Psoas muscle (tissue), 8 donors: ENCODE measurements at places on chromosomes 1 and 21. TPM values are rescaled to one million over a fixed set of nuclear protein-coding genes. Genes with fewer than 3 reads are reported as not detected.

DNA sequence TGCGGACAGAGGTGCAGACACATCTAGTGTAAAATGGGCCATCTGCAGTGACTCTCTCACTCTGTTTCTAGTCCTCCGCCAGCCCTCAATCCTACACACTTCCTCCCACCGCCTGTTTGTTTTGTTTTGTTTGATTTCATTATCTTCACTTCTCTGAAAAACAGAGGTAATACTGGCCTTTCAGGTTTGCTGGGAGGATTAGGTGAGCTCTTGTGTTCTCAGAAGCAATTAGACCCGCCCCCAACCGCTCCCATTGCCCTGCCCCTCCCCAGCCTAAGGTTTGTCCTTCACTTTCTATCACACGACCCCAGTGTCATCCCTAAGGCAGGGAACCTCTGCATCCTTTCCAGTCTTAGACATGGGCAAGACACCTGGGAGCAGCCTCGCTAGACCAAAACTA lies 43.2 kb upstream of the TACSTD2 start:
- no peak for DNase-seq

Gene SLC30A7
- 5.1 TPM for total RNA-seq

GRCh38 chr1:243792891-243793290 lies 57.2 kb downstream of the AKT3 start:
- DNase-seq: no peak

GRCh38 chr1:218459450-218459849 lies 114.3 kb downstream of the TGFB2 start:
- DNase-seq: no peak

GRCh38 chr1:165763442-165763841 lies 5.2 kb downstream of the TMCO1 start:
- no peak for DNase-seq

GRCh38 chr1:156515956-156516355 lies 15.4 kb upstream of the MEF2D start:
- DNase-seq: no peak

Gene FCN3
- total RNA-seq: 7.3 TPM

DNA sequence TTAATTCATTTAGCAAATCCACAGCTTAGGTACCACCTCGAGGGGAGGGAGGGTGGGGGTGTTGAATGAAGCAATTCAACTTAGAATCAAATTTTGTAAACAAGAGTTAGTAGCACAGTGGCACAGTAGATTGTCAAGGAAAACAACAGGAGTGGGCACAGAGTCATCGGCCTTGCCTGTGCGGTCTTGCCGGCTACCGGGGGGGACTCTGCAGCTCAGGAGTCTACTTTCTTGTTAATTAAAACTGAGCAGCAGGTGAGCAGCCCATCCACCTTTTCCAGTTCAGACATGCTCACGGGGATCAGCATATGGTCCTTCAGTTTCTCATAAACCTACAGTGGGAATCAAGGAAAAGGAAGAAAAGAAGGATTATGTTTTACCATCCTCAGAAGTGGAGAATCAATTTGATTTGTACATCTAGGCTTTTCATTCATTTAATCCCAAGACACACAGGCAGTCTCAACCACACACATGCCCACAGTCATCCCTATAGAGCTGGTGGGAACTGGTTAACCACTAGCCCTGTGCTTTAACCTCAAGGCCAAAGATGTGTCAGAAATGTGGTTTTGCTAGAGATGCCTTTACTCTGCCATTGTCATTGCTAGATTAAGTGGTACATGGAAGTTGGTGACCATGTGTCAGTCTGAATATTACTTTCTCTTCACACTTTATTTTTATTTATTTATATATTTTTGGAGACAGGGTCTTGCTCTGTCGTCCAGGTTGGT lies 45.0 kb upstream of the BCL10 start:
- no peak for DNase-seq

GRCh38 chr1:104804147-104804546 lies 1054.4 kb downstream of the AMY1C start:
- DNase-seq: no peak

DNA sequence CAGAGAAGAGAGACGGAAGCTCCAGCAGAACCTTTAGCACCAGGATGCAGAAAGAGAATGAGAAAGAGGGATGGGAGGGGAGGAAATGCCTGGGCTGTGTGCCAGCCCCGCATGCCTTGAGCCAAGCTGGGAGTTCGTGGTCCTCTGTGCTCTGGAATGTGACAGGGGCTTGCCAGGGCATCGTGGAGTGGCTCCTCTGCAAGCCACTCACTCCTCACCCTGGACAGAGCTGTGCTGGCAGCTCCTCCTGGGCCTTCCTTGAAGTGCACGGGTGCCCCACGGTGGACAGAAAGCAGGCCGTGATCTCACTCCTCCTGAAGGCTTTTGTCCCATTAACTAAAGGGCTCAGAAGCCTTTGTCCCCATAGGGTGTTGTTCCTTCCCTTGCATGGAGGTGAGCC lies 34.8 kb upstream of the PRELP start:
- DNase-seq: peak; percentile 80

- no peak for DNase-seq
Measured at GRCh38 chr1:201781437-201781836, 47.5 kb upstream of the IPO9 start.

GRCh38 chr1:18929686-18930085 lies 26.8 kb downstream of the IFFO2 start:
- no peak for DNase-seq

DNA sequence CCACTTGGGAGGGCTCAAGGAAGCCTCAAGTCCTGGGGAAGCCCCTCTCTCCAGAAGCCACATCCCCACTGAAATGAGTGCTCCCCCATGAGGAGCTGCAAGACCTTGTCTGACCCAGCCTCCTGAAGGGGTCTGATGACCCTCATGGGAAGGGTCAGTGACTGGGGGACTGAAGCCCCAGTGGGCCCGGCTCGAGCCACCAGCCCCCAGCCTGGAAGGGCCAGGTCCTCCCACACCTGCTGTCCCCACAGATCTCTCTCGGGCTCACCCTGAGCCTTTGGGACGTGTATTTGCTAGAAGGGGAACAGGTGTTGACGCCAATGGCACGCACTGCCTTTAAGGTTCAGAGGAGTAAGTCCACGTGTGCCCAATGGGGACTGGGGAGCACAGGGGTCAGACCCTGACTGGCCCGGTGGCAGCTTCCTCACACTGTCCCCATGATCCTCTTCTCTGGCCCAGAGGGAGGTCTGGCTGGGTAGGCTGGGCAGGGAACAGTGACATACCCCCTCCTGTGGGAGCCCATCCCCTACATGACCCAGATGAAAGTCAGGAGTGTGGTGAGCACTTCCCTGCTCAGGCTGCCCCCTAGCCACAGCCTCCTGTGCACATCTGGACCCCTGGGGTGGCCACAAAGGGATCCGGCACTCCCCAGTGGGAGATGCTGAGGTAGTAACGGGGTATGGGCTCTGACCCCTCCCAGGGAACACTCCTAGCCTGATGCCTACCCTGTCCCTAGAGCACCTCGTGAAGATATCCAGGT lies 12.4 kb upstream of the SRARP start:
- no peak for DNase-seq

- DNase-seq: no peak
Measured at GRCh38 chr1:202237052-202237451, 43.5 kb downstream of the LGR6 start.

GRCh38 chr1:107653765-107654164 lies 311.2 kb downstream of the VAV3 start:
- no peak for DNase-seq

DNA sequence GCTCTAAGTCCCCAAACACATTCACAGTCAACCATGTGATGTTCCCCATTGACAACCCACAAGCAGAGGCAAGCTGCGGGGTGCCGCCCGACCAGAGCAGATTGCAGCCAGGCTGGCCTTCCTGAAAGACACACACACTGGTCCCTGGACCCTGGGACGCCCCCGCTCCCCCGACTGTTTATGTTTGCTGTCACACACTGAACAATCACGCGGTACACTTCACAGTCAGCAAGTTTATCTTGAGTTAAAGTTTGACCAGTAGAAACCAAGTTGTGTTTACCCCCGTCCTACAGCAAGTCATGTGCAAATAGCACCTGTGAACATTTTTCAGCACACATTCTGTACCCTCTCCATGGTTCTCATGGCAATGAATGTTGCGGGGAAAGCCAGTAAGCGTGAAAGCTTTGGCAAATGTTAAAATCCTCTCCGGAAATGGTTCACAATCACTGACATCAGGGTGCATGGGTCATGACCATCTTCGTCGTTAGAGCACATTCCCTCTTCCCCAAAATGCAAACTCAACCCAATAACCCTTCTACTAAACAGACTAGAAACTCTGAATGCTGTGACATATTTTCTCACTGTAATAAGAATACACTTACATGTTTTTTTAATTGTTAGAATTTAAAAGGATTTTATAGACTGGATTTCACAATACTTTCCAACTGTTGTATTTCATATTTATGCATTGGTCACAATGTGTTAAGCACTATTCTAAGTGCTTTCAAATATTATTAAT lies 33.3 kb upstream of the IRF2BP2 start:
- DNase-seq: no peak

Gene TIMM17A
- 45.4 TPM for total RNA-seq

- DNase-seq: peak; percentile 50
Measured at GRCh38 chr1:1432951-1433803, 2.3 kb upstream of the VWA1 start.

GRCh38 chr21:37827913-37828312 lies 88.3 kb downstream of the KCNJ6 start:
- no peak for DNase-seq

Gene TBX15
- total RNA-seq: 140 TPM

DNA sequence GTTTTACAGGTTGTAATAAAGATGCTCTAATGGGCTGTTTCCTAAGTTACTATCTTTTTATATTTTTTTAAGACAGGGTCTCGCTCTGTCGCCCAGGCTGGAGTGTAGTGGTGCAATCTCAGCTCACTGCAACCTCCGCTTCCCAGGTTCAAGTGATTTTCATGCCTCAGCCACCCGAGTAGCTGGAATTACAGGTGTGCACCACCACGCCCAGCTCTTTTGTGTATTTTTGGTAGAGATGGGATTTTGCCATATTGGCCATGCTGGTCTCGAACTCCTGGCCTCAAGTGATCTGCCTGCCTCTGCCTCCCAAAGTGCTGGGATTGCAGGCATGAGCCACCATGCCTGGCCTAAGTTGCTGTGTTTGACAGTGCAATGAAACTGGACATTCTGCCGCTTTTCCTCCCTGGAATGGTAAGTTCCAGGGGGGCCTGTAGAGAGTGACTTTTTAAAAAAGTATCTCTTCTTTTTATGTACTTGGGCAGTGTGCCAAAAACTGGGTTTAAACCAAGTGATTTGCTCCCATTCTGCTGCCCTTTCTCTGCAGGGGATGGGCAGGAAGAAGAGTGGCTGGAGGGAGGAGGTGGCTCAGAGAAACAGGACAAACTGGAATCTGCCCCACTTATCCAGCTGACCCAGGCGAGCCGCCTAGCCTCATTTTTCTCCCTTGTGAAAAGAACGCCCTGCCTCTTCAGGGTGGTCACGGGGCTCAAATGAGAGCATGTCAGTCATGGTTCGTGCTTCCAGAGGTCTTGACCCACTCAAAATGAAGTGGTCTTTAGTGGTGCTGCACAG lies 2.3 kb downstream of the SLC37A1 start:
- DNase-seq: no peak

Gene CELA3A
- 4.0 TPM for total RNA-seq

DNA sequence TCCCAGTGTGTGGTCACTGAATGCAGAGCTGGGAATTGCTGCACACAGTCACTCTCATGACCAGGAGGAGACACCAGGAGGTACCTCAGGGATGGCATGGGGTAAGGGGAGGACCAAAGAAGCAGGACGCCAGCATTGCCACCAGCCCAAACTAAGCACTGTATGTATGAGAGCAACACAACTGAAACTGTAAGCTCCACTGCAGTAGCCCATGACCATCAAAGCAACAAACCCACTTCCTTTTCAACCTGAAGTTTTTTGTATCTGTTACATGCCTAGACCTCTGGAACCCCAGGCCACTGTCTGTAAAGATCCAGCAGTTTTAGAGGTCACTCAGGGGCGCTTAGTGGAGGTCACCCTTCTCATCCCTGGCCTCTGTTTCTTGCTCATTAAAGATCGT lies 164.3 kb downstream of the SETD4 start:
- DNase-seq: no peak

DNA sequence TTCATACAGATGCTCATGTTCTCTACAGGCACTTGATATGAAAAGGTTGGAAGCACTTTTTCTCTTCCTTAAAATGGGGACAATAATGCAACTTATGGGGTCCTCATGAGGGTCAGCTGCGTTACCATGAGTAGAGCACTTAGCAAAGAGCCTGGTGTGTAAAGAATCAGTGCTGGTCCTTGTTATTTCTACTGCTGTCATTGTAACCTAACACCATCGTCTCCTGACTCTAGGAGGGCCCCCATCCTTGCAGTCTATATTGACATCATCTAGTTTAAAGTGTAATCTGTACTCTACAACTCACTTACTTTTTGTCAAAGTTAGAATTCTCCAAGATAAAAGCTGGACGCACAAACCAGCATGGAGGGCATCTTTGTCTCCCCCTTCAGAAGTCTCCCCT lies 2.4 kb downstream of the CAPN9 start:
- DNase-seq: no peak

GRCh38 chr1:8438489-8438888 lies 120.6 kb downstream of the SLC45A1 start:
- DNase-seq: no peak
